ENCODE measurements at places on chromosomes 2 and 18.

- no peak for DNase-seq
Observed at GRCh38 chr2:96197546-96198255, 10.9 kb downstream of the STARD7 start.

DNA sequence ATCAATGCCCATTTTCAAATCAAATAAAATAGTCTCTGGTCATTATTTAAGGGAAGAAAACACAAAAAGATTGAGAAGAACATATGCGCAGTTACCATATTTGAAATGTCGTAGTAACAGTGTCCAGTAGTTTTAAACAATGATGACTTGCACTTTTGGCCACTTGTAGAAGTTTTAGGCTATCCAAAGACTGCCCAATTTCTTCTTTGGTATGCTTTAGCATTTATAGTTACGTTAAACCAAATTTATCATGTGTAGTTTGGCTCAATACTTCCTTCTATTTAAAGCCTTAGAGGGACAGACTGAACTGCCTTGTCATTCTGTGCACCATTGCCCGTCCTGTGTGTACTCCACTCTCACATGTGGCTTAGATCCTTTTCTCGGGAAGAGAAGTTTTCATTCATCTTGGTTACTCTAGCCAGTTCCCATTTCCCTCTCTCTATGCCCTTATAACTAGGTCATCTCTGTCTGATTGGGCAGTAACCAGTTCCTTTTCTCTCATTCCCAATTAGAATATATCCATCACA, 84.8 kb upstream of the TTN start:
- DNase-seq: no peak

GRCh38 chr2:159571540-159572260, 44.6 kb downstream of the BAZ2B start:
- DNase-seq: no peak

DNA sequence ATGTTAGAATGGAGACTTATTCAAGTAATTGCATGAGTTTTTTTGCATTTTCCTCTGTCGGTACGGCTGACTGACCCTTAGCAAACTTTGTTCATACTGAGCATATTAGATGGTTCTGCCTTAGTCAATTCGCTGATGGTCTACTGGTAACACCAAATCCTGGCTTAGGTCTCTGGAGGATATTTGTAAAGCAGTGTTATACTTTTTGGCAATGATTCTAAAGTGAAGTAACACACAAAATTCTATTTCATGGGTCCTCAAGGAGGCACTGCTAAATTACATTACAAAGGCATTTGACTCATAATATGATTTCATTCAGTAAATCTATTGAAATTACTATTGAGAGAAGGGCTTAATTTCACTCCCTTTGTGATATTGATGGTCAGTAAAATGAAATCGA, 246.8 kb upstream of the RASGRP3 start:
- no peak for DNase-seq

- DNase-seq: no peak
Observed at GRCh38 chr18:57942493-57942892, 101.5 kb upstream of the NEDD4L start.

- DNase-seq: no peak
Observed at GRCh38 chr2:215839816-215840215, 173.5 kb downstream of the MREG start.

DNA sequence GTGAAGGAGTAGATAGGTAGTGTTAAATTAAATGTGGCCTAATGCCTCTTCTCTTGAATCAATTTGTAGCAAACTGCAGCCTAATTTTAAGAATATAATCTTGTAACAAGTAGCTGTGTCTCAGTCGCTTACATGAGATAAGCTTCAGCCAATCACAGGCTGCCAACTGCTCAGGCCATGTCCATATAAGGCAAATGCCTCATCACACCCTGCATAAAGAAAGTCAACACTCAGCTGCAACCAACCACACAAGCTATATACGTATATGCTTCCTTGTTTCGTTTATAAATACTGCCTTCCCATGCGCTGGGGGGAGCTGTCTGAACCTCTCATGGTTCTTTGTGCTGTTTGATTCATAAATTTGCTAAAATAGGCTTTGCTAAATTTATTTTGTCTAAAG, 476.3 kb downstream of the TRIB2 start:
- DNase-seq: no peak

- DNase-seq: no peak
Observed at GRCh38 chr2:157245846-157246764, 11.4 kb upstream of the GALNT5 start.

DNA sequence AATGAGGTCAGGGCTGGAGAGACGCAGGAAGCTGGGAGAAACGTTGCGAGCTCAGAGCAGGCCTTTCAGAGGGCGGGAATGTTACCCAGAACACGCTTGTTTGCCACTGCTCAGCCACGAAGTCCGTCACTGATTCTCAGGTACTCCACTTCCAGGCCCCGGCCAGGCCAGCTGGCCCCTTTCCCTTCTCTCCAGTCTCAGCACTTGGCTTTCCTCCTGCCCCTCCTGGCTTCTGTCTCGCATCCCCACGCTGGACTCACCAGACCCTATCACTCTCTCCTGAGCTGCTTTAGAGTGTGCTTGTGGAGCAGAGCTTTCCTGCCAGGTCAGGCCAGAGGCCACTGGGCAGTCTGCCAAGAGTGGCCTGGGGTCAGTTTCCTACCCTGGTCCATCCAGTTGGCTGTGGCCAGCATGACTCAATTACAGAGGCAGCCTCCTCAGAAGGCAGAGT, 151.4 kb downstream of the TWIST2 start:
- no peak for DNase-seq

GRCh38 chr2:18475884-18476283, 84.6 kb downstream of the RDH14 start:
- DNase-seq: no peak

DNA sequence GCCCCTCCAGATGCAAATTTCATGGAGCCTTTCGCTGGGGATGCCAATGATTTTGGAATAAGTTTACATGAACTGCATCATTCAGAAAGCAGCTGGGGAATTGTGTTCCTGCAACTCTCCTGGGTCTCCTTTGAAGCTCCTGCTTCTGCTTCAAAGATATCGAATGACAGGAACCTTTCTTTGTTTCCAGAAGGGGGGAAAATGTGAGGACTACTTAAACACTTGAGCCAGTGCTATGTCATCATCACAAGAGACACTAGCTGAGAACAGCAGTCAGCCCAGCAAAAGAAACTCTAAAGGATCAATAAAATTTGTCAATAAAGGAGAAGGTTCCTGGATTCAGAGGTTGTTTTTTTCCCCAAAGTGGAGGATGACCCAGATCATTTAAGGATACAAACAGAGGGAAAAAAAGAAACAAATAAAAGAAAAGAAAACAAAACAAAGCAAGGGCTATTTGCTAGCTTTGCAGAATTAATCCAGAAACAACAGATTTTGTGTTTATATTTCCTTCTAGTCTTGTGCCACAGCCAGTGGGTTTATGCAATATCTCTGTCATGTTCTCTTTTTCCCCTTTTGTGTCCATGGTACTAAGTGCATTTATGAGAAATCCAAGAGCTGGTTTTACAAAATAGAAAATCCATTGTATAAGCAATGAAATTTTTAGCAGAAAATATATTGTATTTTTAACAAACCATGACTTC, 463.7 kb downstream of the CDH2 start:
- no peak for DNase-seq

- DNase-seq: no peak
Observed at GRCh38 chr2:107719836-107720235, 106.9 kb upstream of the RGPD4 start.

GRCh38 chr2:50922506-50922905, 109.4 kb downstream of the NRXN1 start:
- no peak for DNase-seq

DNA sequence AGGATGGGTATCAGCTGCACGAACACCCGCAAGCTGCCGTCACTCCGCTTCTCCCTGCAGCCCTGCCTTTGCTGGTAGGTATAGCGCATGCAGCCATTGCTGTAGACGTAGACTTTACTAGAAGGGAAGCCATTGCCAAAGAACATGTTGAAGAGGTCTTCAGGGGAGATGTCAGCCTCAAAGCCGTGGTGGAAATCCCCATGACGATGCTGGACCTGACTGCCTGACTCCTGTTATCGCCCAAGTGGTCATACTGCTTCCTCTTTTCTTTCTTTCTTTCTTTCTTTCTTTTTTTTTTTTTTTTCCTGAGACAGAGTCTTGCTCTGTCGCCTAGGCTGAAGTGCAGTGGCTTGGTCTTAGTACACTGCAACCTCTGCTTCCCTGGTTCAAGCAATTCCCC, 68.7 kb upstream of the SPRED2 start:
- no peak for DNase-seq

DNA sequence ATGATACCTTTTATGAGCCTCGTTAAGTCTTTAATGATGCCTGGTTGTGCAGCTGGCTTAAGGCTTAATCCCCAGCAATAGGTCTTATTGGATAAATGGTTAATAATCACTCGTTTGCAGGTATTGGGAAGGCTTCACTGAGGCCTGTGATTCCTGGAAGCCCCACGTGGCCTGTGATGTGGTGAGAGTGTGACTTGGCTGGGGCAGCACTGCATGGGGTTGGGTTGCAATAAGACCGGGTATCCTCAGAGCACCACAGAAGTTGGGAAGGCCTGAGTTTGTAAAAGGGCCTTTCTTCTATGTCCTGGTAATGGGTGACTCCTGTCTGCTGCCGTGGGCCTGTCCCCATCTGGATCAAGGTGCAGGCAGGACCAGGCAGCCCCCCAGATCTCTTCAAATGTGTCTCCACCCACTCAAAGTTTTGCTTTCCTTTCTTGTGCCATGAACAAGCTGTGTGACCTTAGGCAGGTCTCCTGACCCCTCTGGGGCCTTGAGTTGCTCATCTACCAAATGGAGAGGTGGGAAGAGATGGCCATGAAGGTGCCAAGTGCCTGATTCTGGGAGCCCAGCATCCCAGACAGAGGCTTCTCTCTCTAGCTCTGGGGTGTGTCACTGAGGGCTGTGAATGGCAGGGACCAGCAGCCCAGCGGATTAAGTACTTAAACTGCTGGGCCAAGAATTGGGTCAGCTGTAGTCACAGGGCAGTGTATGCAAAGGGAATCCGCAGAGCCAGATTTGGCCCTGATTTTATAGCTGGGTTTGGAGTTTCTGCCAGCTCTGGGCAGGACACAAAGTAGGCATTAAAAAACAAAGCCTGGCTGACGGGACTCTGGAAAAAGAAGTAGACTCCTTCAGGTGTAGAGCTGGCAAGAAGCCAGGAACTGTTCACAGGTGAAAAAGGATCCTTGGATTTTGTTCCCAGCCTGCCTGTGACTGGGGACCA, 24.4 kb downstream of the LBH start:
- no peak for DNase-seq

DNA sequence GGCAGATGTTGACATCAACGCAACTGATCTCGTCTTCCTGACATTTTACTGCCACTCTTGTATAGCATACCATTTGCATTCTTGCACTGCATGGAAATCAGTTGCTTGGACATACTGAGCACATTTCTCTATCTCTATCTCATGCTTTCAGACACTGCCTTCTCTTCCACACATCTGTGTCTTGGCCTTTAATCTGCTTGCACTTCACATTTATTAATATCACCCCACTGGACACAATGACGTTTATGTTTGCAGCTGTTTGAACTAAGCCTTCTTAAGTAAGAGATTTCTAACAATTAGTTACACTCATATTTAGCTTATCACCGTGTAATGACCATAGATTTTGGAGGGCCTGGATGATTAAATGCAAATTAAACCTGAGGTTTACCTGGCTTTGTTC, 229.8 kb upstream of the CDH19 start:
- DNase-seq: no peak

DNA sequence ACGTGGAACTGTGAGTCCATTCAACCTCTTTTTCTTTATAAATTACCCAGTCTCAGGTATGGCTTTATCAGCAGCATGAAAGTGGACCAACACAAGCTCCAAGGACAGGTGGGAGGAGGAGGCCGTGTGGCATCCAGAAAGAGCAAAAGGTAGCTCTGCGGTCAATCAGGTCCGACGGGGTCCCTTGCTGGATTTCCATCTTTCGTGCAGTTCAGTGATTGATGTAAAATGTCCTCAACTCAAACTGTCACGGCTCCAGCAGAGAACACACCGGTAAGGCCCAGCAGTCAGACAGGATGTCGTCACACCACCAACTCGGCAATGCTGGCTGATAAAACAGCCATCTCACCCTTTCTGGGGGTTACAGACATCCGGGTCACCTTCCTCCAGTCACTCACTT, 123.3 kb downstream of the PXDN start:
- DNase-seq: no peak

DNA sequence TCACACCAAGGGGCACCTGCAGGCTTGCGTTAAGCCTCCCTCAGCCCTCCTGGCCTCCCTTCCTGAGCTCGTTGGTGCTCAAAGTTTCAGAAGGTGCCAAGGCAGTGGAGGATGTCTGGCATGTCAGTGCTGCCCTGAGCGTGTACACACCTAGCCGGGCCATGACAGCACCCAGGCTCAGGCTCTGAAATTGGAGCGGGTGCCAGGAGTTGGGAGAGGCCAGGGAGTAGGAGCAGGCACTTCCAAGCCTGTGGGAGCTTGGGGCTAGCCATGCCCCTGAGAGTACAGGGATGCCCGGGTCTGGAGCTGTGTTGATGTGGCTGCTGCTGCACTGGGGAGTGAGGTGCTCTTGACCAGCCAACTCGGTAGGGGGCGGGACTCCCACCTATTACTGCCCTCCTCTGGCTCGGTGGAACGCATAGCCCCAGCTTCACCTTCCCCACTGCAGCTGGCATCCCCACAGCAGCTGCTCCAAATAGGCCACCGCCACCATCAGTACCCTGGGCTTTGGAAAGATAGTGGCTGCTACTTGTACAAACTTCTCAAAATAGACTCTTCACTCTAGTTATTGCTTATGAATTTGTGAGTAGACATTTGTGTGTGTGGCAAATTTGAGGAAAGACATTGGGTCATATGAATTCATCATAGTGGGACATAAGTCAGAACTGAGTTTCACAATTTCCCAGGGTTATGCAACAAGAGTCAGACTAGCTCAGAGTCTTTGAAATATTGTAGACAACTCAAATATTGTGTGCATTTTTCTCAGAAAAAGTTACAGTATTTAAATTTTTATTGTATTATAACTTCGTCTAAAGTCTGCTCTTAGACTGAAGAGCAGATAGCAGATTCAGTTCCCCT, 6.8 kb upstream of the PCARE start:
- DNase-seq: no peak

GRCh38 chr2:132670496-132671150, 618 bp upstream of the LYPD1 start:
- no peak for DNase-seq

DNA sequence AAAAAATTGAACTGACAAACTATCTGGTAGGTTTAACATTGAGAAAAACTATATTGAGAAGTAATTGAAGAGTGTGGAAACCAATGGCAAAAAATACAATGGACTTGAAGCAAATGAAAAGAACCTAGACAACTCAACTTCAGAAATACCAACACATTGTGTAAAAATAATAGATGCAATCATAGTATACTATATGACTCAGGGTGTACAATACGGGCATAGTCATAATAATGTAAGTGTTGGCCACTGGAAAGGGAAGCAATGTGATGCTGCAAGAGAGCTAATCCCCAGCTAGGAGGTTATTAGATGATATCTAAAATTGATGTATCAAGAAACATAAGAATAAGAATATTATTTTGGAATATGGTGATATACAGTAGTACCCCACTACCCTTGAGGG, 45.3 kb downstream of the SMAD7 start:
- DNase-seq: no peak

GRCh38 chr2:229714736-229715541, 584 bp upstream of the DNER start:
- DNase-seq: no peak

- DNase-seq: no peak
Observed at GRCh38 chr2:67985586-67985985, 77.2 kb downstream of the C1D start.

All from GOT3 (cell line).